GM23338 (cell line): ENCODE measurements at places on chromosomes 1 and 21.

GRCh38 chr1:184838504-184838951, 83.9 kb upstream of the EDEM3 start:
- no peak for DNase-seq

DNA sequence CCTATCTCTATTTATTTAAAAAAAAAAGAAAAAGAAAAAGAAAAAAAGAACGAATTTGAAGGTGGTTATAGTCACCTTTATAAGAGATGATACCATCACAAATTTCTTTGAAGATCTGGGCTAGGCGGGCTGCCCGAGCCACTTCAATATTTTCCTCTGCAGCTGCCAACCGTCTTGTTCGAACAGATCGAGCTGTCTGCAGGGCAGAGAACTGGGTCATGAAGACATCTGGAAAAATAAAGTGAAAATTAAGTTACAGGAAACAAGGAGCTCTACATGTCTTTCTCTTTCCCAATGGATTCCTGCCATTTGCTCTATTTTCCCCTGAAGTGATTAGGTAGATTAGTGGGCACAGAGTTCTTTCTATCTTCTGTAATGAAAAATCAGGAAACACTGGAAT, 31.9 kb downstream of the RUSC1 start:
- no peak for DNase-seq

GRCh38 chr1:246608616-246609376, 42.5 kb downstream of the CNST start:
- peak; percentile 68 for DNase-seq

- no peak for DNase-seq
Measured at GRCh38 chr21:36776981-36777617, 78.2 kb downstream of the SIM2 start.
